SK-N-SH (cell line): ENCODE measurements at places on chromosomes 12 and 14. TPM values are rescaled to one million over a fixed set of nuclear protein-coding genes. Genes with fewer than 3 reads are reported as not detected.

GRCh38 chr14:81728447-81728846, 194.8 kb upstream of the SEL1L start:
- H3K27me3 ChIP-seq, result no peaks in the 10 kb centered on the region
- no peak overlapping the region for H3K4me3 ChIP-seq
- no peak for DNase-seq
- no peaks in the 10 kb centered on the region for H3K4me1 ChIP-seq
- no peak overlapping the region for H3K27ac ChIP-seq

DNA sequence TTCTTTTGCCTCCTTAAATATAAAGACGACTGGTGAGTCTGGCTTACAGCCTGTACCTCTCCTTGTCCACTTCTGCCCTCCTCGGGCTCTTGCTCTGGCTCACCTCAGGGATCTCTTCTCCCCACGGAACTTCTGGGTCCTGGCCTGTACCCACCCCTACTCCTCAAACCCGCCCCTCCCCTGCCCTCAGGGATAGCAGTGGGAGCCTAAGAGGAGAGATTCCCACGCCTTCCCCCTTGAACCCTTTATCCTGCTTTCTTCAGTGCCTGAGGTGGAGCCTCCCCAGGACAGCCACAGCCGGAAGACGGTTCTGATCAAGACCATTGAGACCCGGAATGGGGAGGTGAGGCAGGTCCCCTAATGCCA, 2.7 kb downstream of the PRPH start:
- H3K36me3 ChIP-seq, result no peaks in the 10 kb centered on the region
- no peaks in the 10 kb centered on the region for H3K27me3 ChIP-seq
- no peak overlapping the region for H3K4me3 ChIP-seq
- DNase-seq, result no peak
- H3K27ac ChIP-seq, result no peak overlapping the region

The MFAP5 gene
- polyA plus RNA-seq, result 19.1 and 34.8 TPM in 2 replicates

The LRIG3 gene
- polyA plus RNA-seq, result 0.03 and 0.08 TPM in 2 replicates
